ENCODE measurements at places on chromosomes 5 and 9.

GRCh38 chr9:133233681-133234432 lies 24.8 kb upstream of the OBP2B start:
- H3K27ac ChIP-seq, result no peak overlapping the region
- no peak for DNase-seq
- no peaks in the 10 kb centered on the region for H3K27me3 ChIP-seq
- H3K36me3 ChIP-seq, result no peaks in the 10 kb centered on the region
- H3K4me3 ChIP-seq, result no peak overlapping the region

GRCh38 chr5:38529955-38530646 lies 26.3 kb downstream of the LIFR start:
- DNase-seq, result no peak
- H3K27me3 ChIP-seq, result no peaks in the 10 kb centered on the region
- no peak overlapping the region for H3K27ac ChIP-seq
- H3K4me1 ChIP-seq, result peaks cover 18% of the 10 kb centered on the region
- H3K4me3 ChIP-seq, result no peak overlapping the region

DNA sequence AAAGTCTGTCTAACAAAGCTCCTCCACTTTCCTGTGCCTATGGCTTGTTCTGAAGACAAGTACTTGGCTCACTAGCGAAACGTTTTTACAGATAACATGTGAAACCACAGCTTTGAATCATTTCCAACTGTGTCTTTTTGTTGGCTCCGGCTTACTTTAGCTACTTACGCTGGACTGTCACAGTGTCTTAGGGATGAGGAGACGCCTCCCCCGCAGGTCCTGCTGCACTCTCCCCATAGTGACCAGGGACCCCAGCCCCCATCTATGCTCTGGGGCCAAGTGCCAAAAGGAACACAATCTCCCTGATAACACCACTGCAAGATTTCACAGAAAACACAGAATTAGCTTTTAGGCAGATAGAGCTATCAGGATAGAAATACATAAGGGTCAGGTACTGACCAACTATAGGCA lies 219.1 kb downstream of the ADAMTS6 start:
- H3K27ac ChIP-seq, result no peak overlapping the region
- DNase-seq, result no peak
- no peaks in the 10 kb centered on the region for H3K36me3 ChIP-seq

DNA sequence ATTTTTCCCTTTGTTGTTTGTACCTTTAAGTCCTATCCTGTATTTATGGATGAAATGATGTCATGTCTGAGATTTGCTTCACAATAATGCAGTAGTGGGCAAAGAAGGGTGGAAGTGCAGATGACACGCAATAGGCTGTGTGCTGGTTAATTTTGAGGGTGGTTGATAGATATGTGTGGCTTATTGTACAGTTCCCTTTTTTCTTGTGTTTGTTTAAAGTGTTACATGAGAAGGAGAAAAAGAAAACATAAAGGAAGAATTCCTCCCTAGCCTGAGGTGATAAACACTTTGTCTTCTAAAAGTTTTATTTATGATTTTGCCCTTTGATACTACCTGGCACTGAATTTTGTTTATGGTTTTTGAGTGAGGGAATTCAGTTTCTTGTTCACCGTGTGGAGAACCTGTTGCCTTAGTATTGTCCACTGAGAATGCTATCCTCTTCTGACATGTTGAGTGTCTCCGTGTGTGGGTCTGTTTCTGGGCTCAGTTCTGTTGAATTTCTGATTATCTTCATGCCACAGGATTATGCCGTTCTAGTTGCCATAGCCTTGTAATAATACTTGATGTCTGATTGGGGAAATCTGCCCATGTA lies 52.3 kb upstream of the FAM120AOS start:
- DNase-seq, result no peak
- H3K4me1 ChIP-seq, result peaks cover 10% of the 10 kb centered on the region
- no peak overlapping the region for H3K4me3 ChIP-seq
- peaks cover 23% of the 10 kb centered on the region for H3K36me3 ChIP-seq
- no peaks in the 10 kb centered on the region for H3K27me3 ChIP-seq

DNA sequence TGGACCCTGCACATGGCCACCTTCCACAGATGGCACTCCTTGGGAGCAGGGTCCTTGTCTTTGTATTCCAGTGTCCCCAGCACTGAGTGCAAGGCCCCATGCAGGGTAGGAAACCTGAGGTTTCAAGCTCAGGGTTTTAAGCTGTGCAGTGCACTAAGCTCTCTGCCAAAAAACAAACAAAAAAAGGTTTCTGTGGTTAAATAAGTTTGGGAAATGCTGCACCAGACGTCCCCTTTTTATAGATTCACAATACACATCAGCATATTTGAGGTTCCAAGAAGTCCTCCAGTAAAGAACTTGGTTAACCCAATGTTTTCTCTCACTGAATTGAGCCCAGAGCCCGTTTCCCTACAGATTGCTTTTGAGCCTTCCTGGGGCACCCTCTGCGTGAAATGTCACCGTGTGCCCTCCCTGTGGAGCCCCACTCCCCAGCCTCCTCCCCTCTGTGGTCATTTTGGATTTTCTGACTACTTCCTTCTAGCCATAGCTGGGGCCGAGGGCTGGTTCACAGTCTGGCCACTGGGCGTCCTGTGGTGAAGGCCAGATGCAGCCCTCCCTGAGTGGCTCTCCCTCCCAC lies 17.1 kb downstream of the DELE1 start:
- peaks cover 38% of the 10 kb centered on the region for H3K36me3 ChIP-seq
- no peak for DNase-seq
- no peak overlapping the region for H3K27ac ChIP-seq
- peaks cover 13% of the 10 kb centered on the region for H3K4me1 ChIP-seq
- no peak overlapping the region for H3K4me3 ChIP-seq
- no peaks in the 10 kb centered on the region for H3K27me3 ChIP-seq

DNA sequence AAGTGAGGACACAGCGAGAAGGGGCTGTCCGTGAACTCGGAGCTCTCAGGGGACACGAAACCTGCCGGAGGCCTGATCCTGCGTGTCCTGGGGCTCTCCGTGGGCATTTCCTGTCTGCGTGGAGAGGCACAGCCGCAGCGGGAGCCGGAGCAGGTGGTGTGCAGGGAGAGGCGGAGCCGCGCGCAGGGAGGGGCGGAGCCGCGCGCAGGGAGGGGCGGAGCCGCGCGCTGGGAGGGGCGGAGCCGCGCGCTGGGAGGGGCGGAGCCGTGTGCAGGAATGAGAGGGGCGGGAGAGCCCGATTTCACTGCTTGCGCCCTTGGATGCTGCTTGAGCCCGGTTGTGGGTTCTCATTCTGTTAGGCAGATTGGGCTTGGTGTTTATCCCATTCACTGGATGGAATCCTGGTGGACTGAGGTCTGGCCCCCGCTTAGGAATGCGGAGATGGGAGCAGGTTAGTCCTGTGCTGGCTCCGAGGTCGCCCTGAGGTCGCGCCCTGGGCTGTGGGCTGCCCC lies 26.7 kb downstream of the NDUFS6 start:
- peaks cover 7% of the 10 kb centered on the region for H3K4me1 ChIP-seq
- peaks cover 19% of the 10 kb centered on the region for H3K27me3 ChIP-seq
- DNase-seq, result no peak
- H3K4me3 ChIP-seq, result no peak overlapping the region
- H3K36me3 ChIP-seq, result peaks cover 17% of the 10 kb centered on the region
- H3K27ac ChIP-seq, result no peak overlapping the region

- DNase-seq, result no peak
- no peaks in the 10 kb centered on the region for H3K27me3 ChIP-seq
- peaks cover 23% of the 10 kb centered on the region for H3K36me3 ChIP-seq
- no peak overlapping the region for H3K4me3 ChIP-seq
These were observed 4.2 kb downstream of the TSPAN17 start for GRCh38 chr5:176651472-176651980.

DNA sequence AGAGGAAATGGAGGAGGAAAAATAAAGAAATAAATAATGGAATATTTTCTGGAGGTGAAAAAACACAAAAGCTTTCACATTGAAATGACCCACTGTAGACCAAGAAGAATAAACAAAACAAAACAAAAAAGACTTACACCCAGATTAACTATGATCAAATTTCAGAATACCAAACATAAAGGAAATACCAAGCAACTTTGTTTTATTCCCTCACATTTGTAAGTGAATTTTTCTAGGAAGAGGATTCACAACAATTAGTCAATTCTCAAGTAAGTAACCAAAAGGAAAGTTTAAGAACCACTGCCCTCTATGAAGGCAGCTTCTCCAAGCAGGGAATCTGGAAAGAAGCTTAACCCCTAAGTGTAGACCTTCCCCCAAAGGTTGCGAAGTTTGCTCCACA lies 29.6 kb upstream of the B4GALT1 start:
- no peak for DNase-seq
- no peaks in the 10 kb centered on the region for H3K36me3 ChIP-seq
- H3K27me3 ChIP-seq, result no peaks in the 10 kb centered on the region

- H3K27ac ChIP-seq, result no peak overlapping the region
- peak; percentile 50 for DNase-seq
- peaks cover 4% of the 10 kb centered on the region for H3K4me1 ChIP-seq
- no peaks in the 10 kb centered on the region for H3K27me3 ChIP-seq
- H3K36me3 ChIP-seq, result no peaks in the 10 kb centered on the region
These were observed 2.0 kb upstream of the CCL27 start for GRCh38 chr9:34664281-34665066.

DNA sequence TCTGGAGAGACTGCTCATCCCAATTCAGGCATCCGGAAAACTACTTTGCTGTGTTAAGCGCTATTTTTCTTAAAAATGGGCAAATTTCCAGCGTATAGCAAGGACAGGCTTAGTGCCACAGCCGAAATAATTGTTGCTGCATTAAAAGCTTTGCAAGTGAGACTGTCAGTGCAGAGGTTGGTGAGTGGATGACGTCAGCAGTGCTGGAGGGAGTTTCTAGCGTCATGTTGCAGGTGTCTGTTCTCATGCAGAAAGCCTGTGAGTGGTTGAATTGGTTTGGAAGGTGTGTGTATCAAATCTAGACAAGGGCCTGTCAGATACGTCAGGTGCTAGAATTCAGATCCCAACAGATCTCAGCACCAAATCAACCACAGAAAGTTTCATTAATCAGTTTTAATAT lies 204.4 kb downstream of the TRIO start:
- no peak overlapping the region for H3K27ac ChIP-seq
- peaks cover 8% of the 10 kb centered on the region for H3K4me1 ChIP-seq
- no peak for DNase-seq
- no peak overlapping the region for H3K4me3 ChIP-seq

Measured in SJSA1 (cell line).